ENCODE measurements at places on chromosomes 3 and 15.

- no peak for DNase-seq
Observed at GRCh38 chr3:54863366-54863765, 64.5 kb downstream of the LRTM1 start.

GRCh38 chr3:125075738-125076137 is 19.9 kb upstream of the HEG1 start:
- no peak for DNase-seq

DNA sequence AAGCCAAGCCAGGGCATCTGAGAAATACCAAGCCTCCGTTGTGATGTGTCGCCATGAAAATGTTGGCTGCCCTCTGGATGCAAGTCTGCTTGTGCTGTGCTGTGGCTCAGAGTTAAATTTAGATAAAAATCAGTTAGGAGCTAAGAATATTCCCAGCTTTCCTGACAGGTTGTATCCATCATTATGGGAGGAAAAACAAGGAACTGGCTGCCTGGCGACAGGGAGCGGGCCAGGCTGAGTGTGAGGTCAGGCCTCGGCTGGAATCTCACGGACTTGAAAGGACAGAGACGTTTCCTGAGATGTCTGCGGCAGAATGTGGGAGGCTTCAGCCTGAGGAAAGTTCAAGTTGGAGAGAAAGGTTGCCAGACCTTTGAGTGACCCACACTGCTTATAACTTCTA is 213.8 kb downstream of the THSD4 start:
- DNase-seq: no peak

- no peak for DNase-seq
Observed at GRCh38 chr3:97736928-97737327, 27.6 kb upstream of the ARL6 start.

DNA sequence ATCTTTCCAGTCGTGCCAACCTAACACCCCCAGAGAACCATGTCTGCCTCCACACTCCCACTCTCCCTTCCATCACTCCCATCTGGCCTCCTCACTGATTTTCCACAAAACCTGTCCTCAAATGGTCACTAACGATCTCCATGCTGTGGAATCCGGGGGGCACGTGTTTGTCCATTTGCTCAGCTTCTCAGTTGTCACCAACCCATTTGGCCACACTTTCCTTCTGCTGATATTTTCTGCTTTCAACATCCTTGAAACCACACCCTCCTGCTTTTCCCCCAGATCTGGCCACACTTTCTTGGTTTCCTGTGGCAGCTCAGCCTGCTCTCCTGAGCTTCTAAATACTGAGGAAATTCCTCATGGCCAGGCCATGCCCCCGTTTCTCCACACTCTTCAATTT is 257.2 kb upstream of the NSMCE3 start:
- DNase-seq: no peak
